ENCODE measurements at places on chromosomes 4 and X. TPM values are rescaled to one million over a fixed set of nuclear protein-coding genes. Genes with fewer than 3 reads are reported as not detected.

The SMIM10 gene
- 0.65 TPM for total RNA-seq

The TLL1 gene
- total RNA-seq = not detected

The SLC9A6 gene
- total RNA-seq = 14.6 TPM

The SOWAHB gene
- total RNA-seq = 0.09 TPM

The CENPVL1 gene
- total RNA-seq = not detected

The TBX22 gene
- total RNA-seq = not detected

The SSX2B gene
- total RNA-seq = not detected

The S100P gene
- not detected for total RNA-seq

DNA sequence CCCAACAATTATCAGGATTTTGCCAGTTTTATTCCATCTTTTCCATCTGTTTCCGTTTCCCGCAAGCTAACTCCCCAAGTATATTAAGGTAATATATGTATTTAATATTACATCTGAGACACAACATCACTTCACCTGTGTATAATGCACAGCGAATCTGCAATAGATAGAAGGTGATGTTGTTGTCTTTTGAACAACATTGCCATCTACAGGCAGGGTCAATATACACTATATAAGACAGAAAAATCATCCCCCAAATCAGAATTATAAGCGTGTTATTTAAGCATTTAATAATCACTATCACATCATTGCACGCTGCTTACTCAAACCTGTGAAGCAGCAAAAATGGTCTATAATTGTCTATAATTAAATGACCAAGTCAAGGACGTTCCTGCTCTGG, 1115.5 kb downstream of the NLGN4X start:
- H3K27me3 ChIP-seq = no peaks in the 10 kb centered on the region
- no peaks in the 10 kb centered on the region for H3K36me3 ChIP-seq
- no peak overlapping the region for H3K27ac ChIP-seq
- H3K4me1 ChIP-seq = no peaks in the 10 kb centered on the region

DNA sequence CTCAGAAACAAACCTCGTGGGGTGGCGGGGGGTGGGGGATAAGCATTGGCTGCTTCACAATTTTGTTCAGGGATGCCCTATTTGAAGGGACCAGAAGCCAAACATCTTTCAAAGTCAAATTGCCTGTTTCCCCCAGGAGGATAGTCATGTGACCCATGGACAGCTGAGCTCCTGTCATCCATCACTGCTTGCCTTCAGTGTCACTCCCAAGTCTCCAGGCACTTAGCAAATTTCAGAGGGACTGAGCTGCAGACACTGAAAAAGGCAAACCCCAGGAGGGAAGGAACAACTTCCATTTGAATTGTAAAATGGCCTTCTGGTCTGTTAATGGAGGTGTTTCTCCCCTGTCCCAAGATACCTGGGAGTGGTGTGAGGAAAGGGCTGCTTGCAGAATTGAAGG, 73.4 kb downstream of the FRMPD3 start:
- H3K27me3 ChIP-seq = peaks cover 4% of the 10 kb centered on the region
- H3K27ac ChIP-seq = no peak overlapping the region
- H3K4me1 ChIP-seq = no peaks in the 10 kb centered on the region
- H3K4me3 ChIP-seq = no peak overlapping the region

DNA sequence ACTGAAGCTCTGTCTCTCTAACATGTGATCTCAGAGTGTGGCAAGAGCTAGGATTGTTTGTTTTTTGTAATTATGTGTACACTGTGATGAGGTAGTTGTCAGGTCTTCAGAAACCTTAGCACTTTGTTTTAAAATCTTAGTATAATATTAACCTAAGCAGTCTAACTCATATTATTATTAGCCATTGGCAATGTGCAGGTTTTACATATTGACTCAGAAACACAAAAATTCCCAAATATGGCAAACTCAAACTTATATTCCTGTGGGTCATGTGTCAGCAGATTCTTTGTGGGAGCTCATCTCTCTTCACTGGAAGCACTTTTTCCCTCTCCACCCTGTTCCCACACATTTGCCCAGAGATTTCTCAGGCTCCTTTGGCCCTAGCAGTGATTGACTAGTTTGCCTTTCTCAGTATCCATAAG, 8.2 kb upstream of the PWWP3B start:
- no peaks in the 10 kb centered on the region for H3K27me3 ChIP-seq
- no peaks in the 10 kb centered on the region for H3K4me1 ChIP-seq
- no peak overlapping the region for H3K27ac ChIP-seq
- no peak overlapping the region for H3K4me3 ChIP-seq
- DNase-seq = no peak
- no peaks in the 10 kb centered on the region for H3K36me3 ChIP-seq

DNA sequence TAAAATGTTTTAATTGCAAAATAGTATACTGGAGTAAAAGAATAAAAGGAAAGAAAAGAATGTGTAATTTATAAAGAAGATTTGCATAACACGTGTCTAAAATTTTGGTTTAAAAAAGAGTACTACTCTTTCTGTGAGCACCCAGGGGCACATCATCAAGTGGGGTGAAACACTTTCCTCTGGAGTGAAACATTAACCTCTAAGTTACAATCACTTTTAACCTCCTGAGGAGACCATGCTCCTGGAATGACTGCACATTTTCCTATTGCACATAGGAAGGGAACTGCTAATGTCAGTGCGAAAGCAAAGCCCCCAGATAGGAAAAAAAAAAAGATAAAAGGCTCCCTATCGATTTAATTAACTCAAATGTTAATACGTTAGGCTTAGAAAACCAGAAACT, 13.3 kb downstream of the VEGFC start:
- DNase-seq = no peak
- H3K27ac ChIP-seq = no peak overlapping the region
- H3K27me3 ChIP-seq = no peaks in the 10 kb centered on the region
- H3K4me3 ChIP-seq = no peak overlapping the region
- no peaks in the 10 kb centered on the region for H3K4me1 ChIP-seq
- H3K36me3 ChIP-seq = no peaks in the 10 kb centered on the region

GRCh38 chr4:188780028-188780427, 640.8 kb downstream of the TRIML1 start:
- no peaks in the 10 kb centered on the region for H3K4me1 ChIP-seq
- H3K27me3 ChIP-seq = no peaks in the 10 kb centered on the region
- no peaks in the 10 kb centered on the region for H3K36me3 ChIP-seq
- DNase-seq = no peak
- no peak overlapping the region for H3K4me3 ChIP-seq

DNA sequence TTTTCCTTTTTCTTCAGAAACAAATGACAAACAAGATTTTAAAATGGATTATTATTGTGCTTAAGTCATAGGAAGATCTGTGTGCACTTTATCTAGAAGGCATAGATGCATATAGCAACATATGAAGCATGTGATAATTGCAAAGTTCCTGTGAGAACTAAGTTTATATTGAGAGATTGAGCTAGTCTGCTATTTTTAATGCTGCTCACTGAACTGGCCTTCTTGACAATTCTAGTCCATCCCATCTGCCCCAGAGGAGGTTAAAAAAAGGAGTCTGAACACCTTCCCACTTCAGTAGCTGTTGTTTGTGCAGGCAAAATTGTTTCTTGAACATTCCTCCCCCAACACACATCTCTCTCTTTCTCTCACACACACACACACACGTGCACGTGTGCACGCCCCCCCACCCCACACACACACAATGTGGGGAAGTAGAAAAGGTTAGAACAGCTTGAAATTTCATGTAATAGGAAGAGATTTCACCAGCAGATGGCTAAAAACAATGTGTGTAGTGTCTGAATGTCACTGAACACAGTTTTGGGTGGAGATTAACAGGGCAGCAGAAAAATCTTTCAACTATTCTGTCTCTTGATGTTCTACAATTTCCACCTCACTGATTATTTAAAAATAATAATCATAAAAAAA, 108.0 kb downstream of the GPM6A start:
- no peaks in the 10 kb centered on the region for H3K4me1 ChIP-seq
- no peaks in the 10 kb centered on the region for H3K36me3 ChIP-seq
- no peak overlapping the region for H3K4me3 ChIP-seq
- H3K27me3 ChIP-seq = no peaks in the 10 kb centered on the region
- DNase-seq = no peak

- DNase-seq = no peak
- H3K36me3 ChIP-seq = no peaks in the 10 kb centered on the region
- H3K4me1 ChIP-seq = peaks cover 10% of the 10 kb centered on the region
- H3K27me3 ChIP-seq = peaks cover 17% of the 10 kb centered on the region
Measured at GRCh38 chr4:7103607-7104365, 35.9 kb upstream of the GRPEL1 start.

GRCh38 chr4:3071811-3072210, 2.5 kb downstream of the HTT-AS start:
- no peaks in the 10 kb centered on the region for H3K27me3 ChIP-seq
- no peak overlapping the region for H3K27ac ChIP-seq
- DNase-seq = no peak
- H3K4me3 ChIP-seq = no peak overlapping the region

DNA sequence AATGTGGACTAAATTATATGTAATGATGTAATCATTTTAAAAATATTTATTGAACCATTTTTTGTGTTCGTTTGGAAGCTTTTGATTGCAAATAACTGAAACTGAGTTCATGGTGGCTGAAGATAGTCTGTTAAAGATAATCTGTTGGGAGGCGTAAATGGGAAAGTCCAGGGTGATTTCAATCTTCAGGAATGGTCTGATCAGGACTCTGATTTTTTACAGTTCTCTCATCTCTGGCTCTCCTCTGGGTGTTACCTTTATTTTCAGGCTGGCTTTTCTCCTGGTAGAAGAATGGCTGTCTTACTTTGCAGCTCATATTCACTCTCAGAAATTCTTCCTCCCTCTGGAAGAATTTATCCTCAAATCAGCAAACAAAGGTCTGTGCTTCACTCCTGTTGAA, 199.0 kb upstream of the LEF1 start:
- H3K4me3 ChIP-seq = no peak overlapping the region
- no peak for DNase-seq
- peaks cover 59% of the 10 kb centered on the region for H3K27me3 ChIP-seq
- no peak overlapping the region for H3K27ac ChIP-seq

- H3K4me1 ChIP-seq = no peaks in the 10 kb centered on the region
- no peaks in the 10 kb centered on the region for H3K27me3 ChIP-seq
- H3K27ac ChIP-seq = no peak overlapping the region
- H3K4me3 ChIP-seq = no peak overlapping the region
Measured at GRCh38 chrX:96833333-96833732, 50.4 kb upstream of the RPA4 start.

DNA sequence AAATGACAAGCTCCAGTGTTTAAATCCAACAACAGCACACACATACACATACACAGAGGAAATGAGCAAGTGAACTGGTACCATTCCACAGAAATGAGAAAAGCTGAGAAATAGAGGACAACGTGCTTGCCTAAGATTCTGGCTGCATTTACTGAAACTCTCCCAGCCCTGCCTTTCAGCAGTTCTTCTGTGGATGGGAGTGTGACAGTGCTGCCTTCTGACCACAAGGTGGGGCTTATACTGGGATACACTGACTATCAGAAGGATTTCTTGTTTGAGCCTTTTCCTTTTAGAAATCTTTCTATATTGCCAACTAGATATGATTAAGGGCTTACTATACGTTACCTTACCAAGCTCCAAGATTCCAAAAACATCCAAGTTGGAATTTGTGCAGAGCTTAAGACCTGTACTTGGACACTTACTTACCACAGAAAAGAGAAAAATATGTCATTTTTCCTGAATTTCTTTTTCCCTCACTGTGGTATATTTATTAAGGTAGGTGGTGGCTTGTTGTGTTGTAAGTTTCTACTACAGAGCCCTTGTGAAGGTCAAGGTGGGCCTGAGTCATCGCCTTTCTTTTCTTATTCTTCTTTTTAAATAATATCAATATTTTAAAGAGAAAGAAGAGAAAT, 10.7 kb upstream of the CXCL8 start:
- H3K27me3 ChIP-seq = peaks cover 1% of the 10 kb centered on the region
- H3K36me3 ChIP-seq = no peaks in the 10 kb centered on the region
- no peak overlapping the region for H3K4me3 ChIP-seq
- no peak for DNase-seq

- H3K4me3 ChIP-seq = no peak overlapping the region
- H3K27me3 ChIP-seq = no peaks in the 10 kb centered on the region
- H3K27ac ChIP-seq = no peak overlapping the region
- DNase-seq = no peak
Measured at GRCh38 chrX:129043138-129043537, 480.2 kb downstream of the SMARCA1 start.

- H3K4me3 ChIP-seq = peak overlapping the region; percentile 89
- peak overlapping the region; percentile 97 for H3K27ac ChIP-seq
- DNase-seq = no peak
Measured at GRCh38 chrX:16718824-16719333, 533 bp upstream of the SYAP1 start.

DNA sequence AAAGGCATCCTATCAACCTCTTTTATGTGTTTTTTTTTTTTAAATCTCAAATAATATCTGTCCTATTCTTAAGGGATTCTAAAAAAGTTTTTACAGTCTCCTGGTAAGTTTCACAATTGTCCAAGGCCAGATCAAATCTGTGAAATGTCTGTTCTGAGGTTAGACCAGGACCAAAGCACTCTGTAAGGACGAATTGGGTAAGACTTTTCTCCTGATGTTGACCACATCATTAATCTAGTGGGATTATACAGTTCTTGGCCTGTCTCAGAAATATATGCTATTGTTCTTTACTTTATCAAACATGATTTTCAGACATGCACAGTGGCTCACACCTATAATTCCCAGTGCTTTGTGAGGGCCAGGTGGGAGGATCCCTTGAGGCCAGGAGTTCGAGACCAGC, 45.8 kb upstream of the TMEM131L start:
- peaks cover 11% of the 10 kb centered on the region for H3K36me3 ChIP-seq
- no peaks in the 10 kb centered on the region for H3K27me3 ChIP-seq
- H3K4me1 ChIP-seq = peaks cover 37% of the 10 kb centered on the region
